ENCODE measurements at places on chromosomes 7 and 10. TPM values are rescaled to one million over a fixed set of nuclear protein-coding genes. Genes with fewer than 3 reads are reported as not detected.

GRCh38 chr10:57699944-57700343 is 567.8 kb downstream of the IPMK start:
- no peaks in the 10 kb centered on the region for H3K4me1 ChIP-seq
- no peaks in the 10 kb centered on the region for H3K27me3 ChIP-seq
- no peak overlapping the region for H3K27ac ChIP-seq
- H3K4me3 ChIP-seq: no peak overlapping the region

Gene GNGT1
- total RNA-seq: not detected

GRCh38 chr7:159031750-159032149 is 112.9 kb downstream of the VIPR2 start:
- H3K27ac ChIP-seq: peak overlapping the region; percentile 68
- H3K36me3 ChIP-seq: no peaks in the 10 kb centered on the region
- DNase-seq: no peak
- H3K27me3 ChIP-seq: no peaks in the 10 kb centered on the region
- peaks cover 7% of the 10 kb centered on the region for H3K4me1 ChIP-seq

- no peaks in the 10 kb centered on the region for H3K27me3 ChIP-seq
- no peaks in the 10 kb centered on the region for H3K36me3 ChIP-seq
- H3K4me1 ChIP-seq: no peaks in the 10 kb centered on the region
- no peak overlapping the region for H3K27ac ChIP-seq
- DNase-seq: no peak
- no peak overlapping the region for H3K4me3 ChIP-seq
Observed at GRCh38 chr10:58322072-58322834, 12.6 kb upstream of the UBE2D1 start.

DNA sequence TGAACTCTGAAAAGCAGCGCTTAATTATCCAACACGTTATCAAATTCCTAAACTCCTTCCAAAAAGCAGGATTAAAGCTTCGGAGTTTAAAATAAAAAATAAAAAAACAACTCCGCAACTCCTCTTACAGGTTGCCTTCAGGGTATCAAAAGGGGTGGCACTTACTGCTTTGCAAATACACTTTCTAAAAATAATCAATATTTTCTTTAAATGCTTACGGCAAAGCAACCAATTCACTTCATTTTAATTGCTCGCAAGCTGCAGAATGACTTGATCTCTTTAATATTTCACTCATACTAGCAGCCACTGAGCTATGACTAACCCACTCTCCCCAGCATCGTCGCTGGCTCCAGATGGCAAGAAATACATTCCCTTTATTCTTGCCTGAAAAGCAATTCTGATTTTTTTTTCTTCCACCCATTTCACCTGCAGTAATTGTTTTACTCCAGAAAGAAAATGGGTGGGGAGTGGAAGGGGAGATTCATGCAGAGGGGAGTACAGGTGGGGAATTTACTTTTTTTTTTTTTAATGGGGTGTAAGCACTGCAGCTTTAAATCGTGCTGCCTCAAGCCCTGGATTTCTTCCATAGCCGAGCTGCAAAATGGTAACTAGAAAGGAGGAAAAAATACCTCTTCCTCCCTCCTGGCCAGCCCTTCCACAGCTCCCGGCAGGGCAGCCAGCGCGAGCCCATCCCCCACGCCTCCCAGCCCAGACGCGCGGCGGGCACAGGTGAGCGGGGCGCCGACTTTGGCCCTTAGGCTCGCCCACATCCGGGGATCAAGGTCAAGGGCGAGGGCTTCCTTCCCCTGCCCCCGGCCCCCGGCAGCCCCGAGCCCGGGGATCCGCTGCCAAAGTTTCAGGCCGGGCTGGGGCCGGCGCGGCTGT is 54.2 kb upstream of the FHIP2A start:
- no peaks in the 10 kb centered on the region for H3K27me3 ChIP-seq
- H3K4me1 ChIP-seq: no peaks in the 10 kb centered on the region
- H3K4me3 ChIP-seq: peak overlapping the region; percentile 69
- H3K27ac ChIP-seq: peak overlapping the region; percentile 58
- DNase-seq: peak; percentile 59

DNA sequence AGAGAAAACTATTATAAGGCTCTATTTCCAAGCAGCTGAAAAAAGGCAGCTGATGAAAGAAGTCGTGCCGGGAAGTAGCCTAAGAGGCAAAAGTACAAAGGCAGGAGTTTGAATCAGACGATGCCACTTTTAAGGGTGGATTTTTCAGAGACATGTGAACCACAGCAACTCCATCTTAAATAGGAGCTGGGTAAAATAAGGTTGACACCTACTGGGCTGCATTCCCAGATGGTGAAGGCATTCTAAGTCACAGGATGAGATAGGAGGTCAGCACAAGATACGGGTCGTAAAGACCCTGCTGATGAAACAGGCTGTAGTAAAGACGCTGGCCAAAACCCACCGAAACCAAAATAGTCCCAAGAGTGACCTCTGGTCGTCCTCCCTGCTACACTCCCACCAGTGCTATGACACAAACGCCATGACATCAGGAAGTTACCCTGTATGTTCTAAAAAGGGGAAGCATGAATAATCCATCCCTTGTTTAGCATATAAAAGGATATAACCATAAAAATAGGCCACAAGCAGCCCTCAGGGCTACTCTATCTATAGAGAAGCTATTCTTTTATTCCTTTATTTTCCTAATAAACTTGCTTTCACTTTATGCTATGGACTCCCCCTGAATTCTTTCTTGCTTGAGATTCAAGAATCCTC is 45.5 kb upstream of the PRSS1 start:
- no peak for DNase-seq
- H3K36me3 ChIP-seq: no peaks in the 10 kb centered on the region

DNA sequence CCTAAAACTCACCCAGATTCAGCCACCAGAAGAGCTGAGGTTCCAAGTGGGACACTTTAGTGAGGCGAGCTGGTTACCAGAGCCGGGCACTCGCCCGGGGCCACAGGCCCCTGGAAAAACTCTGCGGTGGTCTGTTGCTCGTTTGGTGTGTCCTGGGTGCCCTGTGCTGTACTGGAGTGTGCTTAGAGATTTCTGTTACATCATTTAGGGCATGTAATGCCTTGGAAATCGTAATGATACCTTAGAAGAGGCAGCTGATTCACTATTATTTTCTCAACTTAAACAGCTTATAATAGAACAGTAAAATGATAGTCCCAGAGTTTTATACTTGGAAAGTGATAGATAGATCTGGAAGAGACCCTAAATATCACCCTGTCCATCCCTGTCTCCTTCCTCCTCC is 48.5 kb upstream of the BTBD16 start:
- no peaks in the 10 kb centered on the region for H3K4me1 ChIP-seq
- H3K36me3 ChIP-seq: no peaks in the 10 kb centered on the region
- no peak overlapping the region for H3K27ac ChIP-seq
- DNase-seq: no peak
- no peak overlapping the region for H3K4me3 ChIP-seq

DNA sequence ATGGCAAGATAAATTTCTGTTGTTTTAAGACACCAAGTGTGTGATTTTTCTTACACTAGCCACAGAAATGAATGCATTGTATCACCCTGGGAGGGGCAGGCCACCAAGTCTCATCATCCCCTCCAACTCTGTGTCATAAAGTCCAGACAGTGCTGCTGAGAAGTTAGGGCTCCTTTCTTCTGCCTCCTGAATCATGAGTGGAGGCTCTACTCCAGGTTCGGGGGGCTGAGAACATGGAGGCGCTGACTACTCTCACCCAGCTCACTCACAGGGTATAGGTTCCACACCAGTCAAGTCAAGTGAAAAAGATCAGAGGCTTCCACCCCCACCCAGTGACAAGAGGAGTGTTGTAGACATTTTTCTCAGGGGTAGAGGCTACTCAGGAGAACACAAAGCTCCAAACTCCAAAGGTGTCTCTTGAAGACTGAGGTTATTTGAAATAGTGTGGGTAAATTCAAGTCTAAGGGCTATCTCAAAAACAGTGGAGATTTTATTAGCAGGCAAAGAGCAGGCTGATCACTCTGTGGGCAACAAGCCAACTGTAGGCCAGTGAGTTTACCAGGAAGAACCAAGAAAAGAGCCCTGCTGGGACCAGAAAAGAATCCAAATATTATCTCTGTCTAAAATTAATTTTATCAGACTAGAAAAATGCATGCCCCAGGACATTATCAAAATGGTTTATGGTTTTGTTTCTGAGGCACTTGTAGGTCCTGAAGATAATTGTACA is 118.6 kb upstream of the RET start:
- no peak for DNase-seq
- H3K27me3 ChIP-seq: no peaks in the 10 kb centered on the region
- no peaks in the 10 kb centered on the region for H3K4me1 ChIP-seq
- no peaks in the 10 kb centered on the region for H3K36me3 ChIP-seq
- no peak overlapping the region for H3K27ac ChIP-seq
- H3K4me3 ChIP-seq: no peak overlapping the region

GRCh38 chr10:87700031-87700796 is 40.5 kb downstream of the PAPSS2 start:
- no peak overlapping the region for H3K4me3 ChIP-seq
- H3K4me1 ChIP-seq: peaks cover 10% of the 10 kb centered on the region
- no peaks in the 10 kb centered on the region for H3K27me3 ChIP-seq
- DNase-seq: no peak

GRCh38 chr10:116853701-116854100 is 4.4 kb downstream of the ENO4 start:
- no peak overlapping the region for H3K4me3 ChIP-seq
- DNase-seq: no peak
- H3K27ac ChIP-seq: no peak overlapping the region

- no peaks in the 10 kb centered on the region for H3K4me1 ChIP-seq
- no peak overlapping the region for H3K4me3 ChIP-seq
- peak overlapping the region; percentile 10 for H3K27ac ChIP-seq
- H3K27me3 ChIP-seq: no peaks in the 10 kb centered on the region
- no peak for DNase-seq
Observed at GRCh38 chr7:44990109-44991023, 9.6 kb upstream of the CCM2 start.

- DNase-seq: no peak
- H3K27me3 ChIP-seq: no peaks in the 10 kb centered on the region
- no peaks in the 10 kb centered on the region for H3K36me3 ChIP-seq
- no peaks in the 10 kb centered on the region for H3K4me1 ChIP-seq
Observed at GRCh38 chr7:151173386-151174245, 6.1 kb upstream of the GBX1 start.

Gene FIGNL1
- 6.8 TPM for total RNA-seq

- no peaks in the 10 kb centered on the region for H3K4me1 ChIP-seq
- no peak for DNase-seq
- H3K27ac ChIP-seq: no peak overlapping the region
Observed at GRCh38 chr10:126518218-126519080, 130.2 kb upstream of the ADAM12 start.

DNA sequence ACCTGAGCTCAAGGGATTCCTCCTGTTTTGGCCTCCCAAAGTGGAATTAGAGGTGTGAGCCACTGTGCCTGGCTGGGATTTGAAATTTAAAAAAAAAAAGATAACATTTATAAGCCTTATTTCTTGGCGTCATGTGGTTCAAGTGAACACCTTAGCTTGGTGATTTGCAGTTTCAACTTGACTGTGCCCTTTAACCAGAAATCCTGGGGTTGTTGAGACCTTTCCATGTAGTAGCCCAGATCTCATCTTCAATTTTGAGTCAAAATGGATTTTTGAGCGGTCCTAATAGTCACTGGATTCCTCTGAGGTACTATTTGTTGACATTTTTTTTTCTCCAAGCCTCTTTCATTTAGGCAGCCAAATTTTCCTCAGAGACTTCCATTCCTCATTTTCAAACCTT is 29.5 kb upstream of the FBXW4 start:
- no peak overlapping the region for H3K27ac ChIP-seq
- no peaks in the 10 kb centered on the region for H3K4me1 ChIP-seq
- no peaks in the 10 kb centered on the region for H3K27me3 ChIP-seq
- no peak for DNase-seq
- H3K36me3 ChIP-seq: no peaks in the 10 kb centered on the region

- no peaks in the 10 kb centered on the region for H3K27me3 ChIP-seq
- H3K4me3 ChIP-seq: no peak overlapping the region
- H3K4me1 ChIP-seq: no peaks in the 10 kb centered on the region
- no peak for DNase-seq
Observed at GRCh38 chr7:139942636-139943035, 113.6 kb downstream of the TBXAS1 start.

- no peak overlapping the region for H3K27ac ChIP-seq
- no peaks in the 10 kb centered on the region for H3K27me3 ChIP-seq
- no peaks in the 10 kb centered on the region for H3K4me1 ChIP-seq
- no peak overlapping the region for H3K4me3 ChIP-seq
Observed at GRCh38 chr7:46774515-46774914, 807.4 kb downstream of the TNS3 start.

DNA sequence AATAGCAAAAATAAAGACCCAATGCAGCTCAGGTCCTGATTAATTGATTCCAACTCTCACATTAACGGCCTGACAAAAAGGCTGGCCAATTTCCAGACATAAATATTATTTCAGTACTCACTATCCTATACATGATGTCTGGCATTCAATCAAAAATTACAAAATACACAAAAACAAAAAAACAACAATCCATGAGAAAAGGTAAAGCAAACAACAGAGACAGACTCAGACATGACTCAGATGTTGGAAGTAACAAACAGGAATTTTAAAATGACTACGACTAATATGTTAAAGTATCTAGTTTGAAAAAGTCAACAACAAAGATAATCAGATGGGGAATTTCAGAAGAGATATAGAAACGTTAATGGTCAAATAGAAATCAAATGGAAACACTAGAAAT is 152.8 kb downstream of the AMPH start:
- H3K36me3 ChIP-seq: no peaks in the 10 kb centered on the region
- H3K4me3 ChIP-seq: no peak overlapping the region
- H3K27me3 ChIP-seq: no peaks in the 10 kb centered on the region
- DNase-seq: no peak
- H3K27ac ChIP-seq: no peak overlapping the region

- H3K4me1 ChIP-seq: peaks cover 1% of the 10 kb centered on the region
- no peak overlapping the region for H3K27ac ChIP-seq
- H3K27me3 ChIP-seq: no peaks in the 10 kb centered on the region
- H3K4me3 ChIP-seq: no peak overlapping the region
Observed at GRCh38 chr7:7696458-7697119, 21.8 kb downstream of the RPA3 start.

DNA sequence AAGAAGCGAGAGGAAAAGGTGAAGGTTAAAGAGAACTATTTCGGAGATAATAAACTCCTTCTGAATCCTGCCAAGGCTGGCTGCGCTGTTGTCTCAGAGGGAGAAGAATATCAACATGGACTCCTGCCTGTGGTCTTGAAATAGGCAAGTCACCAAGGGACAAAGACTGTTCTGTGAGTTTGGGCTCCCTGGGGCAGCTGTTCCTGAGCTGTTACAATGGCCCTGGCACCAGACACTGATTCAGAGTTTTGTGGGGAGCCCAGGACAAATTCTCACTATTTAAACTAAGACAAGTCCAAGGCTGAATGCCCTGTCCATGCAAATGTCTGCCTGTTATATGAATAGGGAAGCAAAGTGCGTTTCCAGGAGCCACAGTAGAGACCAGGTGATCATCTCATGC is 81.4 kb downstream of the PRPF18 start:
- no peaks in the 10 kb centered on the region for H3K27me3 ChIP-seq
- no peaks in the 10 kb centered on the region for H3K36me3 ChIP-seq
- H3K4me1 ChIP-seq: no peaks in the 10 kb centered on the region
- H3K4me3 ChIP-seq: no peak overlapping the region
- no peak overlapping the region for H3K27ac ChIP-seq
- DNase-seq: no peak

GRCh38 chr7:27992755-27993493 is 187.7 kb downstream of the JAZF1 start:
- peaks cover 2% of the 10 kb centered on the region for H3K4me1 ChIP-seq
- no peak overlapping the region for H3K4me3 ChIP-seq
- no peaks in the 10 kb centered on the region for H3K36me3 ChIP-seq
- no peak for DNase-seq

Gene LIPM
- not detected for total RNA-seq

Gene IFIT3
- total RNA-seq: 9.9 TPM

GRCh38 chr10:116469437-116469836 is 41.8 kb downstream of the PNLIPRP3 start:
- no peak for DNase-seq
- no peak overlapping the region for H3K27ac ChIP-seq
- H3K36me3 ChIP-seq: no peaks in the 10 kb centered on the region
